Pons (tissue), 1 donor: ENCODE measurements at places on chromosomes 1 and 21.

GRCh38 chr1:3103967-3104677 is 35.1 kb downstream of the PRDM16 start:
- DNase-seq, result no peak

DNA sequence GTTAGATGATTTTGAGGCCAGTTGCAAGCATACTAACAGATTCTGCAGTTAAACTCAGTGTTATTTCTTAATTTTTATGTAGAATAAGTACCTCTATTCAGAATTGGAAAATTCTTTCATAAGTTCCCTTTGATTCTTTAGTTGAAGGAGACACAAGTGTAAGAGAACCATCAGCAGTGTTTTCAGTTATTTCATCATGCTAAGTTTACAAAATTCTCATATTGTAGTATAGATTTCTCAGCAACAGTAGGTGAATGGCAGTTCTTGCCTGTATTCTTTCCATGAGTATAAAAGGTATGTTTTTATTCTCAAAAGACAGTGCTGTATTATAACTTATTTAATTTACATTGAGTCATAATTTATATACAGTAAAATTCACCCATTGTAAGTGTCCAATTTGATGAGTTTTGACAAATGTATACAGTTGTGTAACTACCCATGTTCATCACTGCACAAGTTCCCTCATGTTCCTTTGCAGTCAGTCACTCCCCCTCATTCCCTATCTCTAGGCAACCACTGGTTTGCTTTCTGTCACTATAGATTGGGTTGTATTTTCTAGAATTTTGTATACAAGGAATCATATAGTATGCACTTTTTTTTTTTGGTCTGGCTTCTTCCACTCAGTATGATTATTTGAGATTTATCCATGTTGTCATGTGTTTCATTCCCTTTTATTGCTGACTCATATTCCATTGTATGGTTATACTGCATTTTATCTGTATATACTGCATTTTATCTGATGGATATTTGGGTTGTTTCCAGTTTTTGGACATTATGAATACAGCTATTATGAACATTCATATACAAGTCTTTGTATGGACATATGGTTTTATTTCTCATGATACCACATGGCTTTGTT is 3.9 kb downstream of the RPS6KC1 start:
- no peak for DNase-seq

DNA sequence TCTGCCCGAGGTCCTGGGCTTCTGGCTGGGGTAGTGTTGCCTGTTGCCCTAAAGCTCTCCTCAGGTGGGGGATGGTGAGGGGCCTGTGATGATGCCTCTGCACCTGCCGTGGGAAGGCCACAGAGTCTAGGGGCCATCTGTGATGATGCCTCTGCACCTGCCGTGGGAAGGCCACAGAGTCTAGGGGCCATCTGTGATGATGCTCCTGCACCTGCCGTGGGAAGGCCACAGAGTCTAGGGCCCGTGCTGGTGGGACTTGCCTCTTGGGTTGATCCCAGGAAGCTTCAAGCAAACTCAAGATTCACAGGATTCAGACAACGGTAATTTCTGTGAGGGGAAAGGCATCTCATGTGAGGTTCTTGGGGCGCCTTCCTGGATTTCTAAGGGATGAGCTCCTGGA is 17.3 kb downstream of the SPSB1 start:
- DNase-seq, result no peak

GRCh38 chr1:193539731-193540459 is 353.5 kb upstream of the B3GALT2 start:
- no peak for DNase-seq

- DNase-seq, result no peak
These were observed 27.2 kb upstream of the ENO1 start for GRCh38 chr1:8905582-8906191.

DNA sequence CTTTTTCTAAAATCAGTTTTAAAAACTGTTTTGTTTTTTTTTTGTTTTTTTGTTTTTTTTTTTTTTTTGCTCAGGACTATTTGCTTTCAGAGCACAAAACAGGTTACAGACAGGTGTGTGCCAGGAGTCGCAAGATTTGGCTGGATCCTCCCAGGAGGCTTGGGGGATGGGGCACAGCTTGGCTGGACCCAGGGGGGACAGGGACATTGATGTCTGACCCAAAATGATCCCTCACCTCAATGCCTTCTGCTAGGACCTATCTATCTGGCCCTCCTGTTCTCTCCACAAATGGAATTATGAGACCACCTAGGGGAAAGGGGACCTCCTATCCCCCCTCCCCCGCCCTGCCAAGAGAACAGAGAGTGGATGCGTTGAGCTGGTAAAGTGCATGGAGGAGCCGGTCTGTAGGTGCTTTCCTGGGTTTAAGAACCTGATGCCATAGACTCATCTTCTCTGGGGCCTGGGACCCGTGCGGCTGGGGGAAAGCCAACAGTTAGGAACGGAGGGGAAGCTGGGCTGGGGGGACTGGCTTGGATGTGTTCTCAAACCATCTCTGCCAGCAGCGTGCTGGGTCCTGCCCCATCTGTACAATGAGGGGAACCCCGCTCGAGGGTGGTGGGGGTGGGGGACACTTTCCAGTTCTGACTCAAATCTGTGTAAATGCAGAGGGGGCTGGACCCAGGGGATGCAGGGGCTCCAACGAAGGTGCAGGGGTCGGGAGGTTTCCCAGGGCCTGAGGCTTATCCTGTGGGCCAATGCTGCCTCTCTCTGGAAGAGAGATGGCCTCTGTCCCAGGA is 28.9 kb downstream of the RUNX3 start:
- no peak for DNase-seq

DNA sequence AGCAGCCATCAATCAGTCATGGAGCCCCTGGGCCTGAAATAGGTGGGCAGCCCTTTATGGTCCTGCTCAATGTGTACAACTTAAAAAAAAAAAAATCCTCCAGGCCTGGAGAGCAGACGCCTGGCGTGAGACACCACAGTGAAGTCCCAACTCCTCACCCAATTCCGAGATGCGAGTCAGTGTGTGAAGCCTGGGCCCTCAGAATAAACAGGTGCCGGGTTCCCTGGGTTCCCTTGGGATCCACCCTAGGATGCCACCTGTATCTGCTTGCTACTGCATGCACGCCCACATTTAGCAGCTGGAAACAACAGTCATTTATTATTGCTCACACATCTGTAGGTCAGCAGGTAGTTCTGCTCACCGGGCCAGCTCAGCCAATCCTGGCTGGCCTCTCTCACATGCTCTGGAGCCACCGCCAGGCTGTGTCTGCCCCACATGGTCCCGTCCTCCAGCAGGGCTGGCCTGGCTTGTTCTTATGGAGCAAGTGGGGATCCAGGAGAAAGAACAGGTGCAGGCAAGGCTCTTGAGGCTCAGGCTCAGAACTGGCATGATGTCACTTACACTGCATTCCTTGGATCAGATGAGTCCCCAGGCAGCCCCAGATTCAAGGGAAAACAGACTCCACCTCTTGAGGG is 172.7 kb downstream of the NPHP4 start:
- no peak for DNase-seq

- no peak for DNase-seq
These were observed 126.5 kb downstream of the AKT3 start for GRCh38 chr1:243723458-243724043.

DNA sequence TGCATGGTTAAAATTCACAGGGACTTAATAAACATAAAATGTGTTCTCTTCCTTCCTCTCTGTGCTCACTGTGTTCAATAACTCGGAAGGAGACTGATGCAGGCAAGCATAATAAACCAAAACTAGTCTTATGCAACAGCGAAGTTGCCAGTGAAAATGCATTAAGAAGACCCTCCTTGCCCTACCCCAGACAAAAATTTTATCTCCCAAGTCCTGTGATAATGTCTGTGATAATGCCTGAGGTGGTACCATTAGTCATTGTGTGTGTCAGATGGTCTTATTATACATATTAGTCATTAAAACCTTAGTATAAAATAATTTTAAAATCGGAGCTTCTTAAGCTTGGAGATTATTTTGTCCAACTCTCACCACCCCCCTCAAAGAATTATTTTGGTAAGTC is 97.8 kb downstream of the NGF start:
- DNase-seq, result no peak

DNA sequence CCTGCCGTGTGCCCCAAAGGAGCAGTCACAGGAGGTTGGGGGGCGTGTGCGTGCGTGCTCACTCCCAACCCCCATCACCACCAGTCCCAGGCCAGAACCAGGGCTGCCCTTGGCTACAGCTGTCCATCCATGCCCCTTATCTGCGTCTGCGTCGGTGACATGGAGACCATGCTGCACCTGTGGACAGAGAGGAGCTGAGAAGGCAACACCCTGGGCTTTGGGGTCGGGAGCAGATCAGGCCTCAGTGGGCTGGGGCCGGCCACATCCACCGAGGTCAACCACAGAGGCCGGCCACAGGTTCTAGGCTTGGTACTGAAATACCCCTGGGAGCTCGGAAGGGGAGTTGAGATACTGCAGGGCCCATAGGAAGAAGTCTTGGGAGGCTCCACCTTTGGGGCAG is 23.5 kb downstream of the COL6A1 start:
- DNase-seq, result no peak

GRCh38 chr1:219159946-219160645 is 13.6 kb upstream of the LYPLAL1 start:
- DNase-seq, result peak; percentile 44

- DNase-seq, result peak; percentile 57
These were observed 202.1 kb upstream of the SGIP1 start for GRCh38 chr1:66331658-66332547.

GRCh38 chr21:31597683-31598082 is 61.8 kb upstream of the SOD1 start:
- DNase-seq, result no peak

DNA sequence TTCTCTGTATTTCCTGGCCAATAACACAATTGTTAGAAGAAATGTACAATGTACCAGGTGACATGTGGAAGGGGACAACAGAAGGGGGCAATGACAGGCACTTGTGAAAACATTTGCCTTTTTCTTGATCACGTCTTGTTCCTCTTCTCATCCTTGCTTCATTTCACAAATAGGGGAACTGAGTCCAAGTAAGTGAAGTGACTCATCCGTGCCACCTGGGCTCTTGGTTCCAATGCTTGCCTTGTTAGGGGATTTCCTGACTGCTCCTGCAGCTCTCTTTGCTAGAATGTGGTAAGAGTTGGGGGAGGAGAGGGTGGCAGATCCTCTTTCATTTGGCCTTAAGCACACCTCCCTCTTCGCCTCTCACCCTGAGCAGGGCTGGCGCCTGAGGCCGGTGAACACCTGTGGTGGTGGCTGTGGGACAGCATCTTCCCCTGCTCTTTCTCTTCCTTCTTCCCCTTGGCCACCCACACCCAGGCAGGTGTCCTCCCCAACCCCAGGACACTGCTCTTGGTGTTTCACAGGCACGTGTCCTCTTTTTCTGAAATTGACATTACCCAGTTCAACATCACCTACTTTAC is 2.2 kb upstream of the RHEX start:
- peak; percentile 47 for DNase-seq

GRCh38 chr1:18738126-18738525 is 107.5 kb downstream of the PAX7 start:
- DNase-seq, result no peak

DNA sequence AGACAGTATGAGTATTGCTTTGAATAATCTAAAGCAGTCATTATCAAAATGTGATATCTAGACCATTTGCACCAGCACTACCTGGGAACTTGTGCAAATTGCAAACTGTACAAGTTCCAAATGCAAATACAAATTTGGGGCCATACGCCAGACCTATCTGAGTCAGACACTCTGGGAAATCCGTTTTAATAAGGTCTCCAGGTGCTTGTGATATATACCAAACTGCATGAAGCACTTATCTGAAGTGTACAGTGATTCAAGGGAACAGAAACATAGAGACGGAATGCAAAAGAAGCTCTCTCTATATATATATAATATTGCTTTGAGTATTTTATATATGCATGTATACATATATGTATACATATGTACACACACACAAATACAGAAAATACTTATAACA is 36.2 kb upstream of the ASPM start:
- no peak for DNase-seq

DNA sequence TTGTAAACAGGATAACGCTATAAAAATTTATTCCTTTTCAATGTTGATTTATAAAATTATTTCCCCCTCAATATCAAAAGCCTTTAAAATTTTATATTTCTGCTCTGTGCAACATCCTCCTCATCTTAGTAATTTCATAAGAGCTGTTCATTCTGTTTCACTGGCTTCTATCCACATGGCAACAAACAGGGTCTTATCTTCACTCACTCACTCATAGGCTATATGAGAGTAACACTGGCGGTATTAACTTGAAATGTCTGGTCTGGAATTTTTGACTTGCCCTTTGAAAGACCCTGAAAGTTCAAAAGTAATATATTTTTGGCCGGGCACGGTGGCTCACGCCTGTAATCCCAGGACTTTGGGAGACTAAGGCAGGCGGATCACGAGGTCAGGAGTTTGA is 77.4 kb upstream of the KRTAP11-1 start:
- DNase-seq, result no peak

DNA sequence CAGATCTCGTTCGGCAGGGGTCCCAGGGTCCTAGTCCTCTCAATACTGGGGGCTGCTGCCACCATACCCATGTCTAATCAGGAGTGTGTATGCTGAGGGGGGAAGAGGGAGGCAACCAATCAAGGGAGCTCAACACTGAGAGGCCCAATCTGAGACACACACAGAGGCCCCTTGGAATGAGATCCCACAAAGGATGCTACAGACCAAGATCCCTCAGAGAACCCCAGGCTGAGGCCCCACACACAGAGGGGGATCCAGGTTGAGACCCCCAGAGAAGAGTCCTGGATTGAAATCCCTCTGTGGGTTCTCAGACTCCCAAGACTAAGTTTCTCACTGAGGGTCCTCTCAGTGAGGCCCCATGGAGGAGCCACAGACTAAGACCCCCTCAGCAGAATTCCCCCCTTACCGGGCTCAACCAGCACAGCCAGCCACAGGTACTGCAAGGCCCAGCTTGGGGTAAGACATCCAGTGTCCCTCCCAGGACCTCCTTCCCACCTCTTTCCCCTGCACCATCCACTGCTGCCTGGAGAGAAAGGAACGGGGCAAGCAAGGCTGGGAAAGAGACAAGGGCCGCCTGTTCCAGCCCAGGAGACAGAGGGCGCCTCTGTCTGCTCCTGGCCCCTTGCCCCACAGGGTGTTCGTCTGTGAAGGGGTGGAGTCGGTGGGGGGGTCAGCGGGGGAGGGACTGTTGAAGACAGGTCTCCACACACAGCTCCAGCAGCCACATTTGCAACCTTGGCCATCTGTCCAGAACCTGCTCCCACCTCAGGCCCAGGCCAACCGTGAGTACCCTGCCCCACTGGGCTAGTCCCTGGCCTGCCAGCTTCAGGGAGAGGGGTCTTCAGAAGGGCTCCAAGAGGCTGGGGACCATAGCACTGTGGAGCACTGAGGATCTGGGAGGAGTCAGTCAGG is at the start of gene S100A1:
Gene S100A1 (plus strand): TSS at position 720 of the 912 bp plus-strand sequence. CDS start 2,088 bp downstream, outside the sequence.
- DNase-seq, result peak; percentile 93

- no peak for DNase-seq
These were observed 53.5 kb downstream of the C8B start for GRCh38 chr1:56912325-56912724.

GRCh38 chr1:203316626-203317093 is 11.3 kb downstream of the BTG2 start:
- DNase-seq, result no peak
